ENCODE measurements at places on chromosomes 4 and X.

DNA sequence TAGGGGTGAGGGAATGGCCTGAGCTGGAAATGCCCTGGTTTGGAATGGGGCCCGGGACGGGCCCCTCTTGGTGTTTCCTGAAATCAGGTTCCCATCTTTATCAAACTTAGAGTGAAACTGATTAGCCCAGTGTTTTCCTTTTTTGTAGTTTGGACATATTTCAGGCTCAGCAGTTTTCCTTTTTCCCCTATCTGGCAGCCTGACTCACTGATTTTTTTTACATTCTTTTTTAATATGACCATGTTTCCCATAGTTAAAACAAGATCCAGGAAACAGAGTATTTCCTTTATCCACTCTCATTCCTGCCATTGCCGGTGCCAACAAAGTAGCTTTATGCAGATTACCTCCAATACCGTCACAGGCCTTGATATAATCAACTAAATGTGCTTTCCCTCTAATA, 20.5 kb upstream of the C4orf17 start:
- DNase-seq = no peak

DNA sequence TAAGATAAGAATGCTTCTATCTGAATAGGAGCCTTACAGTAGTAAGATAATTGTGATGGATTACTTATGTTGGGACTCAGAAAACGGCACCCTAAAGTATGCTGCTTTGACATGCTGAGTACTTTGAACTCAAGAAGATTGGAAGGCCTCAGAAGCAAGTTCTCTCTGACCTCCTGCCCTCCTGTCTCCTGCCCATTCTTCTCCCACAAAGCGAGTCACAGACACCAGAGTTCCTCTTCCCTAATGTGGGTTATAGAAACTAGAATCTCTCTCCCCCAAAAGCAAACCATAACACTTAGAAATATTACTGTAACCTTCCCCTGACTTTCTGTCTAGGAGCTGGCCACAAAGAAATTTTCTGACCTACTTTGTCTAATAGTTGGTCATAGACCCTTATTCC, 76.5 kb downstream of the DDIT4L start:
- DNase-seq = no peak

- DNase-seq = no peak
Measured at GRCh38 chr4:46886711-46887110, 22.3 kb downstream of the COX7B2 start.

GRCh38 chr4:142097015-142097414, 460.6 kb downstream of the IL15 start:
- DNase-seq = no peak

DNA sequence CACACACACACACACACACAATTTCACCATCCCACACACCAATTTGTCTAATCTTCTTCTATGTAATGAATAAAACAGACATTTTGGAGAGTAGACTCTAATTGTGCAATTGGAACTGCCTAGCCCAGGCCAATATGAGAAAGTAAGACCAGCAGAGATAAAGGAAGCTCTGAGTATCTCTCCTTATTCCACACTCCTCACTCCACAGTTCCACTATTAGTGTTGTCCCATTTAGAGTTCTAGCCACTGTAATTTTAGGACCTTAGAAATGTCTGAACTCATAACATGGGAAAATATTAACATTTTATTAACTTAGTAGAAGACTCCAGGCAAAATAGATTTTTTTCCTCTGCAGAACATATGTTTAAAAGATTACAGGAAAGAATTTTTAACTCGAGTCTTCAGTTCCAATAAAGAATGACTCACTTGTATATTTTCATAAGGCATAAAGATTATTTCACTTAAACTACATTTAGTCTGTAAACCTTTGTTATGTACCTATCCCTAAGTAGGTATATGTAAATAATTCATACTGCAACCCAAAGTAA, 297.6 kb upstream of the INTU start:
- no peak for DNase-seq

GRCh38 chrX:45668686-45669443, 468.2 kb upstream of the DIPK2B start:
- no peak for DNase-seq

- no peak for DNase-seq
Measured at GRCh38 chr4:88015659-88016295, 8.3 kb downstream of the PKD2 start.

DNA sequence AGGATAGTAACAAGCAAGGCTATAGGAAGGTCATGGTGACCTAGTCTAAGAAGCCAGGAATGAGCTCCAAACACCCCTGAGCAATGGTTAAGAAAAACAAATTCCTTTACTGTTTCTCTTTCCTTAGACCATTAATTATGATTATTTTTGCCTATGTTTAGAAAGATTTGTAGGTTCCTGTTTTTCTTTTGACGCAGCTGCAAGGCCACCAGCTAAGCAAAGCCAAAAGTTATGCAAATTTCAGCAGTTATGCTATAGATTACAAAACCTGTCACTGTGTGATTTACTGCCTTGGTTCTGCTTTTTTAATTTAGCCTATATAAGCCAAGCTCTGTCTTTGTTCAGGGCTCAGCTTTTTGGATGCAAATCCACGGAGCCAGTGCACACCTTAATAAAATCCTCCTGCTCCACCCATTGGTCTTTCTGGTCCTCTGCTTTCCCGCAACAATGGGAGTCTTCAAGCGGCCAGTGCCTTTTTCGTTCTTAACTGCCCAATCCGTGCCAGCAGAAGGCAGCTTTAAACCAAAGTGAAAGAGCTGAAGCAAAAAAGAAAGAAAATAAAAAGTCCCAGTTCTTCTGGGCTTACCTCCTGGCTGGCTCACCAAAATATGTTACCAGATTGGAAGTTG, 1.4 kb upstream of the CEP135 start:
- no peak for DNase-seq

DNA sequence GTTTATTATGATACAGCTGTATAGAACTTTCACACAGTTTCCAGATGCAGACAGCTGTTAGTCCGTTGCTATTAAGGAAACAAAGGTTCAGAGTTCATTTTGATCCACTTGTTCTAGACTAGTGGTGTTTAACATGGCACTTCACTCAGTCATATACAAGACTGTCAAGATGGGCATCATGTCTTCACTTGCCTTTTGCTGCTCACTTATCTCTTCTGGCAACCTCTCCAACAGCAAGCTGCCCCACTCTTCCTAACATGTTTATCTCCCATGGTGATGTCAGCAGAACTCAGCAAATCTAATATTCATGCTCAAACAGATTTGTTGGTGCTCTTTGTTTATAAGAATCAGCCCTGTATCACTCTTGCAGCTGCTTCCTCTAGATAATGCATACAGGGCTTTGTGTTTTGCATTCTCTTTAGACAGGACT, 236.2 kb upstream of the HAND2 start:
- no peak for DNase-seq

DNA sequence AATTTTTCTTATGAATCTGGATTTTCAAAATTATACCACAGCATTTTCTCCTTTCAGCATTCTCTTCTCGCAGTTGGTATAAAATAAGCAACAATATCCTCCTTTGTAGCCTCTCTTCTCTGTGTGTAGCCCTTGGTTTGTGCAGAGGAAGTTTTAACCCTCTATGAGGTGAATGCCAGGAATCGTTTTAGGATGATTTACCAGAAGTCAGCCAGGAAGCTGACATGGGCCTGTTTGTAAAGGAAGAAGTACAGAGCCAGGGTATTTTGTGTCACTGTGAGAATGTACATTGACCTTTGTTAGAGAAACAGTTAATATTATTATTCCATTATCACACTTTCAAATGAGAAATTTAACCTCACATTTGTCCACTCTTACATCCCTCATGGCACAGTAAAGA, 88.9 kb upstream of the RPL34 start:
- DNase-seq = no peak

GRCh38 chrX:39633293-39633692, 464.5 kb downstream of the BCOR start:
- DNase-seq = no peak

DNA sequence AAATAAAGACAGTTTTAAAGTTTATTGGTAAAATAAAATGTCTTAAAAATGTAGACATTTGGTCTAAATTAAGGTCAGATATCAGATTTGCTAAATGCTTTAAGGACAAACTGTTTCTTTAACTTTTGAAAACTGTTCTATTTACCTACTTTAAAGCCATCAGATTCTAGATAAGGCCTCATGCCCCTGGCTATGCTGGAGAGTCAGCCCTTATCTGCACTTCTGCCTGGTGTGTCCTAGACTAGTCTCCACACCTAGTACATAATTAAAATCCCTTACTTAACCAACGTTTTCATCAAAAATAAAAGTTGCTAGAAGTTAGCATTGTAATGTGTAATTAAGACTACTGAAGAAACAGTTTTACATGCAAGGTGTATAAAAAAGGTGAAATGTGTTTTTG, 25.6 kb downstream of the HSD17B11 start:
- no peak for DNase-seq

- no peak for DNase-seq
Measured at GRCh38 chr4:22922426-22922825, 229.7 kb downstream of the GBA3 start.

- no peak for DNase-seq
Measured at GRCh38 chr4:3232871-3233271, 16.1 kb upstream of the MSANTD1 start.

- no peak for DNase-seq
Measured at GRCh38 chr4:128225148-128225547, 62.5 kb downstream of the PGRMC2 start.

GRCh38 chrX:18203631-18204030, 17.1 kb downstream of the BEND2 start:
- no peak for DNase-seq

- DNase-seq = no peak
Measured at GRCh38 chr4:153267890-153268289, 63.6 kb downstream of the TRIM2 start.
